ENCODE measurements at places on chromosomes 1 and 21. TPM values are rescaled to one million over a fixed set of nuclear protein-coding genes. Genes with fewer than 3 reads are reported as not detected.

F5 gene
- polyA plus RNA-seq, result 2.6 TPM

TRIM17 gene
- 6.6 TPM for polyA plus RNA-seq

CD53 gene
- polyA plus RNA-seq, result 6.7 TPM

LMX1A gene
- polyA plus RNA-seq, result not detected

TRABD2B gene
- 17.2 TPM for polyA plus RNA-seq

SPATC1L gene
- polyA plus RNA-seq, result 11.4 TPM

ITLN1 gene
- polyA plus RNA-seq, result 1.2 TPM

SH2D1B gene
- polyA plus RNA-seq, result 0.17 TPM

PTTG1IP gene
- 281 TPM for polyA plus RNA-seq

DNA sequence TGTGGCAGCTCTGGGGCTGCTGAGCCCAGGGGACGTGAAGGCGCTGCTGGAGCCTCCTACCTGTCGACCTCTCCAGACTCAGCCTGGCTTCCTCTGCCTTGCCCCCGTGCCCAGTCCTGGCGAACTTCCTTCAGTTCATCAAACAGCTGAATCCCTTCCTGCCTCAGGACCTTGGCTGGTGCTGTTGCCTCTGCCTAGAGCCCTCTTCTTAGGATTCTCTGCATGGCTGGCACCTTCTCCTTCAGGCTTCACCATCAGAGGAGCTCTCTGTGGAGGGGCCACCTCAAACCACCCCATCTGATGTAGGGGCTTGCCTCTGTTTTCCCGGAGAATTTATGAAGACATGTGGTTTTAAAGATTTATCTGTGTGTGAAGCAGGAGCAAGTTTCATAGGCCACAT lies 23.4 kb upstream of the ATF3 start:
- no peak for DNase-seq

DNA sequence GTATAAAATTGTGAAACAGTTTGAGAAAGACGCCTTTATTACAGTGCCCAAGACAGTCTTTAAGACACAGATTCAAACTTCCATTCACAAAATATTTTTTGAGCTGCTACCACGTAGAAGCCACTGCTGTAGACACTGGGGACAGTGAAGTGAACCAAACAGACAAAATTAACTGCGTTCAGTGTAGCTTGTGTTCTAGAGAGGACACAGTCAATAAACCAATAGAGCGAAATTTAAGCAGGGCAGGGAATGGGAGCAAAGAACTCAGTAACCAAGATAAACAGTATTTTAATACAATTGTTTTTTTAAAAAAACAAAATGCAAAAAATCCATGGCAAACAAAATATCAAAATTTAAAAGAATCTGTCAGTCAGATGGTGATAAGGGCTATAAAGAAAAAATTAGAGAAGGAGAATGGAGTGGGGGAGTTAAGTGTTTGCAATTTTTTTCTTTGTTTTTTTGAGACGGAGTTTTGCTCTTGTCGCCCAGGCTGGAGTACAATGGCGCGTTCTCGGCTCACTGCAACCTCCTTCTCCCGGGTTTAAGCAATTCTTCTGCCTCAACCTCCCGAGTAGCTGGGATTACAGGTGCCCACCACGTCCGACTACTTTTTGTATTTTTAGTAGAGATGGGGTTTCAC lies 719 bp upstream of the PARS2 start:
- no peak for DNase-seq

DNA sequence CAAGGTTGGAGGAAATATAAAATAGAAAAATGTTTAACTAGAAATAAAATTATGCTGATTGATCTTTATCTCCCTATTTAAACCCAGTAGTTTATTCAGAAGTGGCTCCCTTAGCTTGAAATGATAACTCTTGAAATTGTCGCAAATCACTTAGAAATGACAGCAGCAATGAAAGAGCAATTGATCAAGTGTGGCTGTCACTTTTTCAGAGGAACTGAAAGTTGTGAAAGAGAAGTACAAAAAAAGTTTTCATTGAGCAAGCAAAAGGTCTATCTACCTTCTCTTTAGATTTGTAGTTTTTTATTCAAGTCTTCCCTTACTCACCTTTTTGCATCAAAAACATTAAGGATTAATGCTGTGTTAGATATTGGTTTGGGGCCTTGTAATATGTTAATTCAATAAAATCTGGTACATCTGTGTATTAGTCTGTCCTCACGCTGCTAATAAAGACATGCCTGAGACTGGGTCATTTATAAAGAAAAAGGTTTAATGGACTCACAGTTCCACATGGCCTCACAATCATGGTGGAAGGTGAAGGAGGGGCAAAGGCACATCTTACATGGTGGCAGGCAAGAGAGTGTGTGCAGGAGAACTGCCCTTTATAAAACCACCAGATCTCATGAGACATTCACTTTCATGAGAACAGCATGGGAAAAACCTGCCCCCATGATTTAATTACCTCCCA lies 48.3 kb downstream of the LRRC8C start:
- no peak for DNase-seq

- no peak for DNase-seq
These were observed 170.4 kb downstream of the RHOU start for GRCh38 chr1:228905701-228906101.

GRCh38 chr1:11703357-11704193 lies 12.1 kb downstream of the DRAXIN start:
- DNase-seq, result no peak

DNA sequence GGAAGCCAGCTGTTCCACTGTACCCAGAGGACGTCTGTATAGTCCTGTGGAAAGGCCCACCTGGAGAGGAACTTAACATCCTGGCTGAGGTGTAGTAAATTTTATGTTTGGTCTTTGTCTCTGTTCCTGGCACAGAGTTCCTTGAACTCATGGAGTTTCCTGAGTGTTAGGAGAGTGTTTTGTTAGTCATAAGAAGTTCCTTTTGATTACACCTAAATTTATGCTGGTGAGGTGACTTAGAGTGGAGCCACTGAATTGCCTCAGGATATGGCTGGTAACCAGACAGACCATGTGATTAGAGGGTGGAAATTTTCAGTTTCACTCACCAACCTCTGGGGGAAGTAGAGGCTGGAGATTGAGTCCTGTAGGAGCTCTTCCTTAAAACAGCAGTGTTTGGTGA lies 57.9 kb downstream of the RASAL2 start:
- no peak for DNase-seq

DNA sequence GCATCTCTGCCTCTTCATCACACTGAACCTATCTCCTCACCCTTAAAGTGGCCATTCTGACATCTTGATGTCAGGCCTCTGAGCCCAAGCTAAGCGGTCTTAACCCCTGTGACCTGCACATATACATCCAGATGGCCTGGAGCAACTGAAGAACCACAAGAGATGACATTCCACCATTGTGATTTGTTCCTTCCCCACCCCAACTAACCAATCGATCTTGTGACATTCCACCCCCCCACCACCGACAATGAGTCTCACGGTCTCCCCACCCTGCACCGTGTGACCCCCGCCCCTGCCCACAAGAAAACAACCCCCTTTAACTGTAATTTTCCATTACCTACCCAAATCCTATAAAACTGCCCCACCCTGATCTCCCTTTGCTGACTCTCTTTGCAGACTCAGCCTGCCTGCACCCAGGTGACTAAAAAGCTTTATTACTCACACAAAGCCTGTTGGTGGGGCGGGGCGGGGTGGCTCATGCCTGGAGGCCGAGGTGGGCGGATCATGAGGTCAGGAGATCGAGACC lies 21.0 kb upstream of the PINK1 start:
- DNase-seq, result no peak

GRCh38 chr1:55886856-55887712 lies 671.9 kb upstream of the USP24 start:
- no peak for DNase-seq

GRCh38 chr1:187236676-187237075 lies 407.9 kb downstream of the PLA2G4A start:
- DNase-seq, result no peak

DNA sequence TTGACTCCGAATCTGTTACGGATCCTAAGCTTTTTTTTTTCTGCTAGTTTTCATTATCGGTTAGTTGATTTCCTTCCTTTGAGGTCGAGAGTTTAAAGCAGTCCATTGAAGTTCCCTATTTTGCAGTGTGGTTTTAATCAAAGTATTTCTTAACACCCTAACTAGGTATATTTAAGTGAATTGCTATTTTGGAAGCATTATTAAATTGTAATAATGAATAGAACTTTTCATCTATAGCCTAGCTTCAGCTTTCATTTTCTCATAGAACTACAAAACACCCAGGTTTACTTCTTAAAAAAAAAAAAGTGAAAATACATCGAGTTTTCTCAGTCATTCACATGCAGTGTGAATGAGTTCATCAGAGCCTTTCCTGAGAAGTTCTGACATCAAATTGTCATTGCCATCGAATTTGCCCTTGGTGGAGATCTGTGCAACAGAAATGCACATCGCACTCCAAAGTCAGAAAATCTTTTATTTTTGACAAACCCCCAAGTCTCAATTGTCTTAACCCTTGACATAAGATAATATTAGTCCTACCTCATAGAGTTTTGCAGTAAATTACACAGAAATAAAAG lies 1.1 kb upstream of the LBR start:
- DNase-seq, result no peak

DNA sequence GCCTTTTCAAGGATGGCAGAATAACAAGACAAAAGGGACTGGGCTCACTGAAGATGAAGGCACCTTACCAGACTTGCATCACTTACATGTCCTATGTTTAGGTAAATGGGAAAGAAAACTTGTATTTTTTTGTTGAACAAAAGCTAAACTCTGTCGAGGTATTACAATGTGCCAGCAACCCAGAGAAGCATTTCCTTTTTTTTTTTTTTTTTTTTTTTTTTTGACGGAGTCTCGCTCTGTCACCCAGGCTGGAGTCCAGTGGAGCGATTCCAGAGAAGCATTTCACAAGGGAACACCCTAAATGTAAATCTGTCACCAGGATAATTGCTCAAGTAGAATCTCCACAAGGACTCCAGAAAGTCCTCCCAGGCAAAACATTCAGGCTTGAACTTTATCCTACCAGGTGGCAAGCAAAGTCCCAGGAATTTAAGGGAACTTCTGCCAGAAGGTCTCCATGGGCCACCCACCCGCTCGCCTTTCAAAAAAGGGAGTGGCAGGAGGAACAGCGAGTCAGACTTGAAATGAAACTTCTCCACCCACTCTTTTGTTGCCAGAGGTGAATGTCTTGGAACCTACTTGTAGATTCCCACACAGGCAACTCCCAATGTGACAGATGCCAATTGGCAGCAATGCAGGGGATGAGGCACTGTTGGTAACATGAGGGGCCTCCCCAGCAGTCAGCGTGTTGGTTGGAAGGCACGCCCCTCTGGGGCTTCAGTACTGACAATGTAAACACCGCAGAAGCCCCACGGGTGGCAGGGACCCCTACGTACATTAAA lies 125.0 kb downstream of the TIAM1 start:
- DNase-seq, result peak; percentile 45

- DNase-seq, result no peak
These were observed 88.9 kb upstream of the HAO2 start for GRCh38 chr1:119279456-119280381.

DNA sequence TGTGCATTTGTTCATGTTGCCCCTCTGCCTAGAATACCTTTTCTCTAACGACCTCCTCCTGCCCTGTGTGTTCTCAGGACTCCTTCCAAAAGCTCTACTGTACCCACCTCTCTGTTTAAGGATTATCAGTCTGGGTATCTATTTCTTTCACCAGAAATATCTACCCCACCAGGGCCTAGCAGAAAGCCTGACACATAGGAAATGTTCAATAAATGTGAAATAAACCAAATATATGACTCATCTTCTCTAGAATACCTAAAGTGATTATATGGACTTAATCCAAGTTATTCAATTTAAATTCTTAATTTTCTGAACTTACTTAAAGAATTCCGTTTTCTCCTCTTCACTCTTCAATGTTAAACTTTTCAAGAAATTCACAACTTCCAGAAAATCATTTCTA lies 27.1 kb downstream of the SCYL3 start:
- no peak for DNase-seq

DNA sequence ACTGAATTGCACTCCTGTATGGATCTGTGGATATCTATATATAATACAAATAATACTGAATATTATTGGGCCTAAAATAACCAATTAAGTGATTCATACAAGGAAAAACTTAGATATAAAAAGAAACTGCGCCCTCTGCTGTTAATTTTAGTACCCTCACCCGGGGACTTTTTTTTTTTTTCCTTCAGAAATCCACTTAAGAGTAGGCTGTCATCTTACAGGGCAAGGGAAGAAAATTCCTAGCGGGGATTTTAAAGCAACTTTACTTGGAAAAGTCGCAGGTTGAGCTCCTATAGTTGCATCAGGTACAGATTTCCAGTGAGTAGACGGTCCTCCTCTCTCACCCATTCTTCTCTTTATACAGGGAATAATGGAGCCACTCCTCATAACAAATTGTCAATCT lies 1.3 kb downstream of the NTNG1 start:
- no peak for DNase-seq

- no peak for DNase-seq
These were observed 17.9 kb downstream of the CLDN14 start for GRCh38 chr21:36461918-36462486.

GRCh38 chr1:153568367-153569099 lies 2.9 kb upstream of the S100A2 start:
- no peak for DNase-seq

GRCh38 chr1:220699044-220699443 lies 8.9 kb downstream of the C1orf115 start:
- DNase-seq, result no peak

- DNase-seq, result no peak
These were observed 362.2 kb upstream of the LYPLAL1 start for GRCh38 chr1:218811497-218811896.

DNA sequence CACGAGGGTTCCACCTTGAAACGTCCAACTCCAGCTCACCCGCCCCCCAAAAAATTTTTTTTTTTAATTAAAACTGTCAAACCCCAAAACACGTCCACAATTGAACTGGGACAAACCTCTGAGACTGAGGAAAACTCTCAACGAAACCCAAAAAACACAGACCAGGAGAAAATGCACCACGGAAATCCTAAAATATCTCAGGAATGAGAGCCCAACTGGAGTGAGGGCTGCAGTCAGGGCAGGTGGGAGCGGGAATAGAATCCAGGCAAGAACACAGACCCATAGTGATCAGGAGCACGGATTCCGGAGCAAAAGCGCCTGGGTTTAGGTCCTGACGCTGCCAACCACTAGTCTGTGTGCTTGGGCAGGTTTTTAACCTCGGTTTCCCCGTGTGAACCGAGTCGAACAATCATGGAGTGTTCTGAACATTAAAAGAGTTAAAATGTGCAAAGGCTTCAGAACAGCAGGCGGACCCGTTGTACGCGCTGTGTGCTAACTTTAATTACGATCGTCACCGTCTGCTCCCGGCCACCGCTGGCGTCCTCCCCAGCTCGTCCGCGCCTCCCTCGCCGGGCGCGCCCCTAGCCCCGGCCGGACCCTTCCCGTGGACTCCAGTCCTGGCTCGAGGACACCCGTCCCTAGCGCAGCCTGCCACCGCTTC lies 624 bp downstream of the ARHGAP29 start:
- no peak for DNase-seq

Measured in right renal cortex interstitium (tissue), 3 donors.